ENCODE measurements at places on chromosomes 7 and 10.

DNA sequence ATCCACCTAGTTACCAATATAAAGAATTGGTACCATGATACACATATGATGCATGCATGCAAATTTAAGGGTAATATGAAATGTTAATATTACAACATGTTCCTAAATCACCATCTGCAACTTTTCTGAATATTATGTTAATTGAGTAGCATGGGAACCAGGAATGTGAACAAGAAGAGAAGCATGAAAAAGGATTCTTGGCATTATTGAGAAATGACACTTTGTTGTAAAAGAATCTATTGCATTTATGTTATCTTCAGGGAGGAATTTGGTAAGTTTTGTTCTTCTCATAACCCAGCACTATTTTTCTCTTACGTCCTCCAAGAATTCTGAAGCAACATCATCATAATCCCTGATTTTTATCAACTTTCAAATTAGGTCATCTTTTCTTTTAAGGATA is 159.9 kb upstream of the SLC25A13 start:
- DNase-seq = no peak

DNA sequence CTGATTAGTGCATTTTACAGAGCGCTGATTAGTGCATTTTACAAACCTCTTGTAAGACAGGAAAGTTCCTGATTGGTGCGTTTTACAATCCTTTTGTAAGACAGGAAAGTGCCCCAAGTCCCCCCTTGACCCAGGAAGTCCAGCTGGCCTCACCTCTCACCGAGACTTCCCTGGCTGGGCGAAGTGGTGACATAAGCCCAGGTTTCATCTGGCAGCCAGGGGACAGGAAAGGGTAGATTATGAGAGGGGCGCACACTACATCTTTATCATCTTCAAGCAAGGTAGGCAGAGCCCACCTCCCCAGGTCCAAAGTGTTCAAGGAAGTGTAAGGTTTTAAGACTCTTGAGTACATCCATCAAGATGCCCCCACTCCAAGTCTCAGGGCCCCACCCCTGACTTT is 5.5 kb upstream of the GDF10 start:
- no peak for DNase-seq

- no peak for DNase-seq
Observed at GRCh38 chr7:33694006-33694405, 211.3 kb upstream of the BMPER start.

GRCh38 chr10:1548596-1548995 is 188.7 kb downstream of the ADARB2 start:
- DNase-seq = no peak

- DNase-seq = no peak
Observed at GRCh38 chr10:127024685-127025435, 119.6 kb downstream of the DOCK1 start.

DNA sequence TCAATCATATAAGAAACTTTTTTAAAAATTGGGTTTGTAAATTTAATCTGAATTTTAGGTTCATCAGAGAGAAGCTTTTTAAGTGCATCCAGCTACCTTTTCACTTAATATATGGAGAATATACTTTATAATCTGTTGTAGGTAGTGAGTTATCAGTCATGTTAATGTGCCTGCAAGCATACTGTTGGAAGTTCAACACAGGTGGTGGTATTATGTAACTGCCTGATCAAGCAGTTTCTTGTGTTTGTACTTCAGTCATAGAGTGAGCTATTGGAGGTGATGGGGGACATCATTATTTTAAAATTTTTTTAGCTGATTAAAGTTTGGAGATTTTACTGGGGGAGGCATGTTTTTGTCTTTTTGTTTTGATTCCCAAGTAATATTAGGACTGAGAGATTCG is 2.5 kb downstream of the TNKS2 start:
- DNase-seq = no peak

- peak; percentile 46 for DNase-seq
Observed at GRCh38 chr10:22369434-22370072, 24.3 kb downstream of the SPAG6 start.

DNA sequence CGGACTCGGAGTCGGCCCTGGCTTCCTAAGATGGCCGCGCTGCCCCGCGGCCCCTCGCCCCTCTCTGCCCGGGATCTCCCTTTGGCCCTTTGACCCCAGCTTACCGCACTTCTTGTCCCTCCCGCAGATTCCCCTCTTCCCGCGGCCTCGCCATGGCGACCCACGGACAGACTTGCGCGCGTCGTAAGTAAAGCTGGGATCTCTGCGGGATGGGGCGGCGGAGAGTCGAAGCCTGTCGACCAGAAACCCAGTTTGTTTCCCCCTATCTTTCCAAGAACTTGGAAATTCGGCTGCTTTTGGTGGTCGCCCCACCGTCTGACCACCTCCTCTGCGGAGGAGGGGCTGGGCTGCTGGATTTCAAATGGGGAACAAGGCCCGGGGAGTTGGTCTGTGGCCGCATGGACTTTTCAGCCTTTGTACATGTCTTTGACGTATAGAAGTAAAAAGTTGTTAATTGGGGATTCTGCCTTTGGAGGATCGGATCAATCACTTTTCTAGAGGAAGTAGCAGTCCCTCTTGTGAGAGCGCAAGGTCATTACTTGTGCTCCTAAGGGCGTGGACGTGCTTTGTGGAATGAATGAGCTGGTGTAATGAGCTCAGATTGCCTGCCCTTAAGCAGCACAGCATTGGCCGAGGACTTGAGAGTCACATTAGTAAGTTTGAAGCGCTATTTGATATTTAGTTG is 553 bp downstream of the VDAC2 start:
- peak; percentile 55 for DNase-seq

- DNase-seq = no peak
Observed at GRCh38 chr10:11164551-11164802, 146.8 kb downstream of the CELF2 start.
